ENCODE measurements at places on chromosomes 7 and 10.

- no peak for DNase-seq
Observed at GRCh38 chr7:129122751-129123509, 21.6 kb upstream of the TSPAN33 start.

DNA sequence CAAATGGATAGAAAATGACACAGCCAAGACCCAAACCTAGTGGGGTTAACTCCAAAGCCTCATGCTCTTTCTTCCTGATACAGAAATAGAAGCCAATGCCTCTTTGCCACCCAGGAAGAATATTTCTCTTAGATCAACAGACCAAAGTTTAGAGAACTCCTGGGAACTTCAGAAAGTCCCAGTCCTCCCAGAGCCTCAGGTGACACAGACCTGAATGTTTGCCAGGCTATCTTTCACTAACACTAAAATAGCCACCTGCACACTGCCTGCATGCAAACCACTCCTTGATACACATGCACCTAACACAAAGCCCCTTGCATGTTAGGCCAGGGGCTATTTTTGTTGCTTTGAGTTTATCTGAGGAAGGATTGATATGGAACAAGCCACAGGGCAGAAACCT lies 27.7 kb downstream of the LSM5 start:
- no peak for DNase-seq

DNA sequence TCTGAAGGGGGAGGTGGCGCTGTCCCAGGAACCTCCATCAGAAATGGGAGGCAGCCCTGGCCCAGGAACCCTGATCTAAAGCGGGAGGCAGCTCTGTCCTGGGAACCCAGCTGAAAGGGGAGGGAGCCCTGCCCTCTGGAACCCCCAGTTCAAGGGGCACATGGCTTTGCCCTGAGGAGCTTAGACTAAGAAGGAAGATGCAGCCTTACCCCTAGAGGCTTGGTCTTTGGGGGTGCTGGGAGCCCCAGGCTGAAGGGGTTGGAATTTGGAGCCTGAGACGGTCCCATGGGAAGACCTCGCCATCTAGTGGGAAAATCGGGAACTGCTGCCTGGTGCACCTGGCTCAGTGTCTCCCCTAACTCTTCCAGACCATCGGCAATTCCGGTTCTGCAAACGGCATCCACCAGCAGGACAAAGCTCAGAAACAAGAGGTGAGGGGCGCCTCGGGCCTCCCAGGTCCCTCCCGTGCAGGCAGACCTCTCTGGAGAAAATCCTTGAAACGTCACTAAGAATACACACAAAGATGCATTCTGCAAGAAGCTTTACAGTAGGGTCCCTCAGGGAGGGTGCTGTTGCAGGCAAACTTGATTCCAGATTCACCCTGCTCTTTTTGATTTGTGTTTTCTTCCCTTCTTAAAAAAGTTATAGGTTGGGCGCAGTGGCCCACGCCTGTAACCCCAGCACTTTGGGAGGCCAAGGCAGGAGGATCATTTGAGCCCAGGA lies 52.4 kb upstream of the GTF2IRD1 start:
- peak; percentile 41 for DNase-seq

GRCh38 chr7:39758234-39758970 lies 135.0 kb downstream of the RALA start:
- DNase-seq, result no peak

Measured in activated T-helper 1 cell treated with anti-CD3 and anti-CD28 coated beads, Interleukin-2, amount 50 U/mL, for 16 hours (primary cell).